Fibroblast of villous mesenchyme (primary cell): ENCODE measurements at places on chromosomes 1 and 21. TPM values are rescaled to one million over a fixed set of nuclear protein-coding genes. Genes with fewer than 3 reads are reported as not detected.

DNA sequence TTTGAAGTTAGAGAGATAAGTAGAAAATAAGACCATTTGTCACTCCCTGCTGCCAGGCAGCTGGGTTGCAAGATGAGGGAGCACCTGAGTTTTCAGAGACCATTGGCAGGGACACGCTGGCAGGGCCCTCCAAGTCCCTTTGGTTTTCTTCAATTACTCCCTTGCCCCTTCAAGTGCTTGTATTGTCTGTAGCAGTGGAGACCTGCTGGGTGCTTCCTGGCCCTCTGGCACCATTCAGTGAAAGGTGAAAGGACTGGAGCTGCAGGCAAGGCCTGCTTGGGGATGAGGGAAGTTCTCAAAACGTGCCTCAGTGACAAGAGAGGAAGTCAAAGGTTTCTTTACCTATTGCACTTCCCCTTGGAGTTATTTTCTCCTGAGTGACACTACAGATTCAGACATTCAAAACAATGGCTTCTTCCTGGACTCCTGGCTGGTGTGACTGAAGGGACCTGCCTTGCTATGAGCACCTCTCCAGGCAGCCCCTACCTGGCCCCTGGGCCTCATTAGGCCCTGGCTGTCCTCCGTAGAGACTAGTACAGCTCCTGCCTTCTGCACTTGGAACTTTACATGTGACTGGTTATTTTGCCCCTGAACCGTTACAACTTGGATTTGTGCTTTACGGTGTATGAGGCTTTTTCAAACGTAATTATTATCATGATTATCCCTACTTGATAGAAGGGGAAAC is 100.1 kb downstream of the C1orf21 start:
- DNase-seq, result no peak

DNA sequence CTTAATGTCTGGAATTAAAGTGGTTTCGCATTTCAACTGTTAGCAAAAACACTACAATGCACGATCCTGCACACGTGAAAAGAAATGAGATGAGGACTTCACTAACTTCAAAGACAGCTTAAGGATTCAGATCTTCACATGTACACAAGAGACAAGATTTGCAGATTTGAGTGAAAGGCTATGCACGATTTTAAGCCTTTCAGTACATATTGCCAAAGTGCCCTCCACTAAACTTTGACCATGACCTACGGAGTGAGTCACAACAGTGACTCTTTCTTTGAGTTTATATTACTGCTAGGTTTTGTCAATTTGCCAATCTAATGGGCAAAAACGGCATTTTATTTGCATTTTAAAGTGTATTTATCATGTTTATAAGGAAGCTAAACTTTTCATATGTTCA is 41.2 kb upstream of the CR1L start:
- peak; percentile 24 for DNase-seq

C1orf115 gene
- total RNA-seq, result 3.5 and 4.5 TPM in 2 replicates

- peak; percentile 74 for DNase-seq
Measured at GRCh38 chr1:92822879-92823278, 9.0 kb upstream of the RPL5 start.

GRCh38 chr21:39775816-39776215 is 30.8 kb downstream of the IGSF5 start:
- no peak for DNase-seq

FCRL1 gene
- not detected in 2 replicates for total RNA-seq

DNA sequence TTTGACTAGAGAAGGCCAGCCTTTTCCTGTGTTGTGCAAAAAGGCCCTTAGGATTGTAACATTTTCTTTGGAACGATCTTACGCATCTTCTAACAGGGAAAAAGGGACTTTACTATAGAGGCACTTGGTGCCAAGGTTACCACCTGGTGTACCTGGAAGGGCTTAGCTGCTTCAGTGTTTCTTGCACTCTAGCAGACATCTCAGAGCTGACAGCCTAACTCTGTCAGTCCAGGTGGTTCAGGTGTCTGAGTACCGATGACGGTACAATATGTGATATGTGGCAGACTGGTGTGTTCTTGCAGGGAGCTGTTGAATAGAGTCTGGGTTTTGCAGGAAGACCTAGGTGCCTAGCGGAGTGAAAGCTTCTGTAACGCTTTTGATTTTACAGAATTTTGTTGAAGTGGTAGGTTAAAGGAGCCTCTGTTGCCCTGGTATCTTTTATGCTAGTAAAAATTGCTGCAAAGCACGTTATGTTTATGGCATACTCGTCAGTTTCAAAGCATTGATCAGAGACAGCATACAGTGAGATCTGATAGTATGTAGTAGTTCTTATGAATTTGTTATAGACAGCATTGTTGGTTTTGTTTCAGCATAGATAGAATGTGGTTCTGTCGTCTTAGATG is 1.4 kb downstream of the MAGI3 start:
- no peak for DNase-seq

DNA sequence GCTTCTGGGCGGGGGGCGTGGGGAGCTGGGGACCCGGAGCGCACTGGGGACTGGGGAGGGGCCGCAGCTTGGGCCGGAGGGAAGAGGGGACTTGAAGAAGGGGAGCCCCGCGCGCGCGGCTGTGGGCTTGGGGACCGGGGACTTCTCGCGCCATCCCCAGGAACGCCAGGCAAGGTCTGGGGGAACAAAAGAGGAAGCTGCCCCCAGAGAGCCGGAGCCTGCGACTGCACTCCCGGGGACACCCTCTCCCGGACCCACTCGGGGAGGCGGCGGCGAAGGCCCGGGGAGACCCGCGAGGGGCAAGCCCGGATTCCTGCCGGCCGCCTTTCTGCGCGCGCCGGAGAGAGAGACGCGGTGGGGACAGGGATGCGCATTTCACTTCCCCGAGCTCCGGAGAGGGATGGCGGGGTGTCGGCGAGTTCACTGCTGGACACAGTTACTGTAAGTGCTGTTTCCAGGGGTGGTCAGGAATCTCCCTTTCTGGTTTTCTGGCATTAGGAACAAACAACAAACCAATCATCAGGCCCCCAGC is 732 bp downstream of the ABCG1 start:
- DNase-seq, result no peak

GRCh38 chr1:186042230-186042629 is 308.0 kb downstream of the HMCN1 start:
- DNase-seq, result no peak

- peak; percentile 19 for DNase-seq
Measured at GRCh38 chr1:224106568-224107281, 7.2 kb upstream of the FBXO28 start.

DNA sequence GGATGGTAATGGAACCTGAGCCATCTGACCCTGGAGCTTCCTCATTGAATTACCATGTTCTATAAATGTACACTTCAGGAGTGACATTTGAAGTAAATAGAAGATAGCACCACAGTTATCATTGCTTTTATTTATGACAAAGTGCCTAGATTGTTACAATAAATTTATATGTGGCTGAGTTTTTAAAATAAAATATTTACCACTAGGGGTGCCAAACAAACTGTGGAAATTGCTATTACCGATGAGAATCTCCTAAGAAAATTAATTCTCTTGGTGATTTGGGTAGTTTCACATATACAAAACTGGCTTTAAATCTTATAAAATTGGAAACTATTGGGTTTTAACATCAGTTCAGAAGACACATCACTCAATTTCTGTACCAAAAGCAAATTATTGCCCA is 1.4 kb upstream of the TNR start:
- no peak for DNase-seq

NBPF12 gene
- 6.0 and 9.3 TPM in 2 replicates for total RNA-seq

DNA sequence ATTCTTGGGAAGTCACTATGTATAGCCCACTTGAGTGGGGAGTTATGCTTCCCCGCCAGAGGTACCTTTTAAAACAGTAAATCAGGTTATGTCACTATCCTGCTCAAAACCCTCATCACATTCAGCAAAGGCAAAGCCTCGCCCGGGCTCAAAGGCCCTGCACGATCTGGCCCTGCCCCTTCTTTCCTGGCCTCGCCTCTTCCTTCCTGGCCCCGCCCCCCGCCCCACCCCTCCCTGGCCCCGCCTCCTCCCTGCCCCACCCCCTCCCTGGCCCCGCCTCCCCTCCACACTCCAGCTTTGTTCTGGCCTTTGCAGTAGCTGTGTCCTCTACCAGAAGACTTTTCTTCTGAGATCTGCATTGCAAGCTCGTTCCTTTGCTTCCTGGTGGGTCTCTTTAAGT is 6.6 kb downstream of the LDLRAD2 start:
- DNase-seq, result no peak
